ENCODE measurements at places on chromosomes 7 and 10. TPM values are rescaled to one million over a fixed set of nuclear protein-coding genes. Genes with fewer than 3 reads are reported as not detected.

DNA sequence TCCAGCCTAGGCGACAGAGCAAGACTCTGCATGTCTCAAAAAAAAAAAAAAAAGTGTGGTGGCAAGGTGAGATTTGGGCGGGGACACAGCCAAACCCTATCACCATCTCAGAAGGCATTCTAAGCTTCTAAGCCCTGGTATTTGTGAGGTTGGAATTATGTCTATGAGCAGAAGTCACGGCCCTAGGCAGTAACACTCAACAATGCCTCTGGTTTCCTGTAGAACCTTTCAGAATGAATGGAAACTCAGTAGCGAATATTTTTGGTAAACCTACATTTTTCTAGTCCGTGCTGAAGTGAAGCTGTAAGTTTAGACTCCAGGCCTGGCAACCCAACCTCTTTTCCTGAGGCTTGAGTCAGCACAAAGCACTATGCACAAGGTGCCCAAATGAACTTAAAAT, 88.3 kb downstream of the FAM107B start:
- H3K4me3 ChIP-seq: no peak overlapping the region
- DNase-seq: no peak
- H3K27ac ChIP-seq: peak overlapping the region; percentile 14
- H3K4me1 ChIP-seq: peaks cover 7% of the 10 kb centered on the region
- H3K27me3 ChIP-seq: no peaks in the 10 kb centered on the region

DNA sequence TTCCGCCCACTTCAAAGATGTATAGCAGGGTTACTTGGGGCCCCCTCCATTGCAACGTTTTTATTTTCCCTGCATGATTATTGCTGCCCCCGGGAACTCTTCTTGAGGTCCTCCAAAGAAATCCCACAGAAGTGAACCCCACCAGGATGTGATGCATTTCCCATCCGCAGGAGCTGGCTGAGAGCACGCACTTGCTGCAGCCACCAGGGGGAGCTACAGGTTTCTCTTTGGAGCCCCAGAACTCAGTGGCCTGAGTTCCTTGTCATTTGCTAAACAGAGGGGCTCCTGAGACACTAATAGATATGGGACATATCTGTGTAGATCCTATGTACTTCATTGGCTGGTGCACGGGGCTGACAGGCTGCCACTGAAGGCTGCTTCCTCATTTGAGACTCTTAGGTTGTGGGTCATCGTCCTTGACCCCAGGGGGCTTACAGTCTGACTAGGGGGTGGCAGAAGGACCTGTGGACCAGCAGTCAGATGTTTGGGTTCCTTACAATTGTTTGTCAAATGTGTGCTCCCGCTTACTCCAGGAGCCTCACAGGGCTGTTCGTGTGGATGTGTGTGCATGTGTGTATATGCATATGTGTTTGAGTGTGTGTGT, 52.3 kb upstream of the ENO4 start:
- H3K4me1 ChIP-seq: no peaks in the 10 kb centered on the region
- peak; percentile 90 for DNase-seq
- no peak overlapping the region for H3K27ac ChIP-seq
- H3K4me3 ChIP-seq: no peak overlapping the region

The NUDT5 gene
- polyA plus RNA-seq: 39.6 TPM

GRCh38 chr7:8785081-8785480, 351.7 kb downstream of the NXPH1 start:
- H3K27me3 ChIP-seq: no peaks in the 10 kb centered on the region
- no peaks in the 10 kb centered on the region for H3K4me1 ChIP-seq
- H3K36me3 ChIP-seq: no peaks in the 10 kb centered on the region
- no peak overlapping the region for H3K4me3 ChIP-seq

The AKR1C4 gene
- not detected for polyA plus RNA-seq

DNA sequence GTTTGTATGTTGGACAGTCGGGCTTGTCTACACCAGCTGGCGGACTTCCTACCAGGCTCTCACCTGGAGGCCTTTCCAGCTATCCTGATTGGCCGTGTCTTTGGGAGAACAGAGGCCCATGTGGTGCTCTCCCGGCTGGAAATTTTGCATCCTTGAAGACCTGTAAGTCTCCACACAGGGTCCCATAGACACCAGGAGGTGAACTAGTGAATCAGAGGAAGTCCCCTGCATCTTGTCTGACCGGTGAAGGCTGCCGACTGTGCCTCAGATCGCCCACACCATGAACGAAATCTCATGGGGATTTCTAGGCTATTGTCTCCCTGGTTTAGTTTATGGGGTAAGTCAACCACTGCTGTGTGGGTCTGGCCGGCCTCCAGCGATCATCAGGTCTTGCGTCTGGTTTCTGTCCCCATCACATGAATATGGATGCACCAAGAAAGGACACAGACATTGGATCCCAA, 108.4 kb upstream of the LYZL2 start:
- peaks cover 9% of the 10 kb centered on the region for H3K4me1 ChIP-seq
- H3K27ac ChIP-seq: no peak overlapping the region
- no peak overlapping the region for H3K4me3 ChIP-seq
- no peaks in the 10 kb centered on the region for H3K27me3 ChIP-seq
- no peaks in the 10 kb centered on the region for H3K36me3 ChIP-seq

The LBX1 gene
- polyA plus RNA-seq: not detected

The FEZF1 gene
- not detected for polyA plus RNA-seq

The MYL10 gene
- polyA plus RNA-seq: not detected

The EZH2 gene
- polyA plus RNA-seq: 3.7 TPM

DNA sequence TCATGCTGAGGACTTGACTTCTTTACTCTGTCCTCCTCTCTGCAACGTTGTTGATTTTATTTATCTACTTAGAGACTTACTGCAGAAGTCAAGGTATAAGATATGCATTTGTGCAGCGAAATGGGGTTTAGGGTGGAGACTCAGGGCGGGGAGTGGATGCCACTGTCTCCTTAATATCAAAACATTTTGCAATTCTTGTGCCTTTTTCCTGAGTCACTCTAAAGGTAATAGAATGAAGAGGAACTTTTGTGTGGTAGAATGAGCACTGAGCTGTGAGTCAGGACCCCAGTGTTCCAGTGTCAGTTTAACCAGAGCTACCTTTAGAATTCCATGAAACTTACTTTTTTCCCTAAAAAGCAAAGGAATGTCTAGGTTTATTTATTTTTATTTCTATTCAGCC, 78.2 kb downstream of the VTI1A start:
- no peak for DNase-seq
- no peaks in the 10 kb centered on the region for H3K36me3 ChIP-seq
- no peak overlapping the region for H3K27ac ChIP-seq
- no peak overlapping the region for H3K4me3 ChIP-seq
- no peaks in the 10 kb centered on the region for H3K4me1 ChIP-seq
- H3K27me3 ChIP-seq: no peaks in the 10 kb centered on the region

DNA sequence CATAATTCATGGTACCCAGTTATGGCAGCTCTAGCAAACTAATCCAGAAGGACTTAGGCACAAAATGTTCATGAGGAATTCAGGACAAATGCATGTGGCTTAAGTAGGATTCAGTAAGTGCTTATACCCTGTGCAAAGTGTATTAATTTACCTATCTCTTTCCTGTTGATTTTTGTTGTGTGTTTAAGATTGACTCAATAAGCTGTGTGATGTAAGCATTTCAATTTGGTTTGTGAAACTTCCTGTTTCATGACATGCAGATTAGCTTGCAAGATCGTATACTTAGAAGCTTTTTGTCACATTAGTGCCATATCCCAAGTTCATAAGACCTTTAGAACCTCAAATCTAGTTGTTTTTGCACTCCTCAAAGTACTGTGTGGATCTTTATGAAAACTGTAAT, 416.7 kb downstream of the ARL4A start:
- no peak overlapping the region for H3K4me3 ChIP-seq
- DNase-seq: no peak
- H3K27me3 ChIP-seq: no peaks in the 10 kb centered on the region
- H3K36me3 ChIP-seq: no peaks in the 10 kb centered on the region
- H3K27ac ChIP-seq: peak overlapping the region; percentile 52

- H3K36me3 ChIP-seq: no peaks in the 10 kb centered on the region
- H3K4me3 ChIP-seq: no peak overlapping the region
- H3K4me1 ChIP-seq: peaks cover 54% of the 10 kb centered on the region
Measured at GRCh38 chr7:30470163-30470770, 8.3 kb downstream of the NOD1 start.

DNA sequence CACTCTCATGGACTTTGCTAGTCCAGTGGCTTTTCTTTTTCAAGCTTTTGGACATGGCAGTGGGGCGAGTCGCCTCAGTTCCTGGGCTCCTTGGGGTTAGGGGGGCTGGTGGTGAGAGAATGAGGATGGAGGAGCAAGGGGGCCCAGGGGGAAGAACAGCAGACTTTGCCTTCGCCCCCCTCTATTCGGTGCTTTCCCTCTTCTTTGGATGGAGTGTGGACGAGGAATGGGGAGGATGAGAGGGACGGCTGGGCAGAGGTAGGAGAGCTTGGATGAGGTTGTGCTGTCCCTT, 255 bp downstream of the MAGI2 start:
- peak overlapping the region; percentile 69 for H3K4me3 ChIP-seq
- no peak for DNase-seq
- no peaks in the 10 kb centered on the region for H3K36me3 ChIP-seq

The SERPINE1 gene
- polyA plus RNA-seq: 4.1 TPM

- no peak for DNase-seq
- H3K27ac ChIP-seq: no peak overlapping the region
- no peaks in the 10 kb centered on the region for H3K4me1 ChIP-seq
- H3K36me3 ChIP-seq: no peaks in the 10 kb centered on the region
Measured at GRCh38 chr10:48762064-48763042, 77.7 kb downstream of the WDFY4 start.

The COPS6 gene
- 125 TPM for polyA plus RNA-seq

DNA sequence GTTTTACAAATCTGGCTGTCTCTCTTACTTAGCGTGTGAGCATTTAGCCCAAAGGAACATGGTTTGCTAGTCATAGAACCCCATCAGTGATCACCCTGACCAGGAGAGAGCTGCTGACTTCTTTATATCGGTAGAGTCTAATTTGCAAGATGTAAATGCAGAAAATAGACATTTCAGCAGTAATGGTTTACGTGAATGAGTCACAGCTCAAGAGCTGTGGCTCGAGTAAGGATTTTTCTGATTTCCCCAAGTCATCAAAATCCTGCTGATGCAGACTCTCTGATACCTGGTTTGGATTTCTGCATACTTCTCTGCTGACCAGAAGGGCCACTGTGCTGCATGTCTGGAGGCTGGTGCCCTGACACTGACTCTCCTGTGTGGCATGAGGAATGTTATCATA, 25.7 kb downstream of the NUB1 start:
- peaks cover 59% of the 10 kb centered on the region for H3K36me3 ChIP-seq
- no peaks in the 10 kb centered on the region for H3K27me3 ChIP-seq
- DNase-seq: no peak
- H3K4me1 ChIP-seq: peaks cover 23% of the 10 kb centered on the region
- no peak overlapping the region for H3K27ac ChIP-seq

The AMPH gene
- polyA plus RNA-seq: 6.2 TPM

GRCh38 chr7:115881476-115881875, 149.1 kb downstream of the TFEC start:
- H3K27ac ChIP-seq: no peak overlapping the region
- no peak for DNase-seq
- no peak overlapping the region for H3K4me3 ChIP-seq
- H3K27me3 ChIP-seq: no peaks in the 10 kb centered on the region
- H3K4me1 ChIP-seq: no peaks in the 10 kb centered on the region

The GARIN1A gene
- 0.61 TPM for polyA plus RNA-seq

DNA sequence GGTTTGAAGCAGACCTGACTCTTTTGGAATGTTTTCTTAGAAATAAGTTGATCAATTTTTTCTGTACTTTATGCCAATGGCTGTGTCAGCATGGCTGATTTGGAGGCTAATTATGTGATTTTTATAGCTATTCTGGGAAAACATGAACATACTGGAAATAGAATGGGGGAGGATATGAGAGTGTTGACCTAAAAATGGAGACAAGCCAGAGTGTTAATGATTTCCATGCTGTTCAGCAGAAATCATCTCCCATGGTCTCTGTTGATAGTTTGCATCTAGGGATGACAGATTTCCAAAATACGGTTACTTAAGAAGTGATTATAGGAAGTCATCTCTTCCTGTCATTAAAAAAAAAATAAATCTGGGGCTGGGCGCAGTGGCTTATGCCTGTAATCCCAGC, 32.7 kb upstream of the DMTF1 start:
- no peaks in the 10 kb centered on the region for H3K4me1 ChIP-seq
- DNase-seq: no peak
- H3K4me3 ChIP-seq: no peak overlapping the region
- H3K27me3 ChIP-seq: no peaks in the 10 kb centered on the region
- H3K36me3 ChIP-seq: no peaks in the 10 kb centered on the region

- no peak for DNase-seq
- no peaks in the 10 kb centered on the region for H3K4me1 ChIP-seq
- H3K27me3 ChIP-seq: no peaks in the 10 kb centered on the region
- H3K36me3 ChIP-seq: no peaks in the 10 kb centered on the region
- H3K4me3 ChIP-seq: no peak overlapping the region
- H3K27ac ChIP-seq: no peak overlapping the region
Measured at GRCh38 chr10:33638891-33639290, 304.4 kb upstream of the NRP1 start.

The LFNG gene
- 11.8 TPM for polyA plus RNA-seq

The NODAL gene
- not detected for polyA plus RNA-seq

The ACTL6B gene
- polyA plus RNA-seq: 0.25 TPM

DNA sequence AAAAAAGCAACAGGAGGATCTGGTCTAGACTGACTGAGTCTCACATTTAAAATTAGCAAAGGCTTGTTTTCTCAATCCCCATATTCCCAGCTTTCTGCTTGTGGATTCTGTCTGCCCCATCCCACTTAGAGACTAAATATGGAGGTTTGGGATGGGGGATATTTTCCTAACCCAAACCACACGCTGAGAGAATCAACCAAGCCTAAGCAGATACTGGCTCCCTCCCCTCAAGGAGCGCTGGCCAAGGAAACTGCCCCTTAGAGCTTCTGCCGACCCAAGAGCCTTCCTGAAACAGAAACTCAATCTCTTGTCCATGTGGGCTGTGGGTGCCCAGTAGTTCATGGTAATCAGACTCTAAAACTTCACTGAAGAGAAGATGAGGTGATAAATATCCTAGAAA, 3.9 kb downstream of the FFAR4 start:
- H3K36me3 ChIP-seq: no peaks in the 10 kb centered on the region
- peaks cover 68% of the 10 kb centered on the region for H3K27me3 ChIP-seq
- H3K4me1 ChIP-seq: peaks cover 21% of the 10 kb centered on the region
- no peak for DNase-seq

DNA sequence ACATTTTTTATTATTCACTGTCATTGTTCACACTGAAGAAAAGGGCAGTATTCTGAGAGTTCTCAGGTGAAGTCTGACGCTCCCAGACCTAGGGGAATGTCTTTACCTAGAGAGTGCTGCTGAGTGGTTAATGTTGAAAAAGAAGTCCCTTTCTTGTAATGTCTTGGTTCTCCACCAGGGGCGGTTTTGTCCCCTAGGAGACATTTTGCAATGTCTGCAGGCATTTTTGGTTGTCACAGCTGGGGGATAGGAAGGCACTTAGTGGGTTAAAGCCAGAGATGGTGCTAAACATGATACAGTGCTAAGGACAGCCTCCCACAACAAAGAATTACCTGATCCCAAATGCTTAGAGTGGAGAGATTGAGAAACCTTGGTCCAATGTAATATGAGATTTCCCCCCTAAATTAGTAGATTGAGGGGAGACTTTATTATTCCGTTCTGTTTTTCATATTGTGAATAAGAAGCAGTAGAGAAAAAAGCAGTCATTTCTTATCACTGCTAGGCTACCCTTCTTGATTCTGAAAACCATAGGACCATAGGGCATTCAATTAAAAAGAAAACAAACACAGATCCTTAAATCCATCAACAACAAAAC, 13.1 kb downstream of the UMAD1 start:
- no peaks in the 10 kb centered on the region for H3K36me3 ChIP-seq
- no peak overlapping the region for H3K27ac ChIP-seq
- no peaks in the 10 kb centered on the region for H3K27me3 ChIP-seq
- H3K4me1 ChIP-seq: no peaks in the 10 kb centered on the region

The ABI1 gene
- polyA plus RNA-seq: 19.7 TPM

The PRKAR2B gene
- 20.5 TPM for polyA plus RNA-seq
